ENCODE measurements at places on chromosomes 2 and 18.

- DNase-seq: no peak
Measured at GRCh38 chr2:197803033-197803444, 1.4 kb upstream of the PLCL1 start.

- no peak for DNase-seq
Measured at GRCh38 chr2:26462511-26463243, 15.2 kb downstream of the OTOF start.

DNA sequence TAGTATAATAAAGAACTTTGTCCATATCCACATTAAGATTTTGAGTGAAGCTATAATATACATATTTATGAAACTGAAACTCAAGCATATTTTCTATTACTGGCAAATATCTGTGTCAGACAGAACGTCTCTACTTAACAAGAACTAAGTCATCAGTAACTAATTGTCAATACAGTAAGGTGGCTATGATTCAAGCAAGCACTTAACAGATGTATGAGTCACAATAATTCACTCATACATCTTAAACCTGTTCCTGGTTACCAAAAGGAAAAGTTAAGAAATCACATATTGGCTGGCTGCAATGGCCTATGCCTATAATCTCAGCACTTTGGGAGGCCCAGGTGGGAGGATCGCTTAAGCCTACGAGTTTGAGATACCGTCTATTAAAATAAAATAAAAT lies 96.0 kb downstream of the SOS1 start:
- no peak for DNase-seq

DNA sequence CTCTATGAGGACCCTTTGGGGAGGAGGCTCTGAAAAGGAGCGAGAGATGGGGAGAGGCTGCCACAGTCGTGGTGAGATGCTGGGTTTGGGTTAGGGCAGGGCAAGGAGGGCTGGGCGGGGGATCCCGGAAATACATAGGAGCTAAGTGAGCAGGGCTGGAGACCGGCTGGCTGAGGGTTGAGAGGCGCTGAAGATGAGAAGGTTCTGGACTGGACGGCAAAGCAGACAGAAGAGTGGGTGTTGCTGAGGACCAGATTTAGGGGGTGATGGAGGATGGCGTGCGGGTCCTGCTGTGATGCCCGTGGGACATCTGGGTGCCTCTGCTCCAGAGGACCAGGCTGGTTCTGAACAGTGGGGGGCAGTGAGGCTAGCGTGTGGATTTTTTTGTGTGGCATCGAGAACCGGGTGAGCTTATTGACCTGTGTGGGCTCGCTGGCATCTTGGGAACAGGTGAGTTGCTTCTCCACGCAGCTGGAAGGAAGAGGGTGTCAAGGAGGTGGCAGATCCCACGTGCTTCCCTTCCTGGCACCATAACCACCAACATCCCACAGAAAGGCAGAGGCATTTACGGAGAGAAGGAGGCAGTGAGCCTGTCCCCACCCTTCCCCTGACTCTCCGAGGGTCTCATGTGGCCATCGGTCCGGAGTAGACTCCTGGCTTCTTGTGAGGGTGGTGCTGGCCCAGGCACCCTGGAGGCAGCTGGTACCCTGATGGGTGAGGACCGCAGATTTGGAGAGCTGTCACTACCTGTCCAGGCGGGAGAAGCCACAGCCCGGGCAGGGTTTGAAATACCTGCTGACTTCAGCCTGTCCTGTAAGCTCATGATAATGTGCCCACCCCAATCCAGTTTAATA lies 70.3 kb downstream of the ASB1 start:
- DNase-seq: no peak

DNA sequence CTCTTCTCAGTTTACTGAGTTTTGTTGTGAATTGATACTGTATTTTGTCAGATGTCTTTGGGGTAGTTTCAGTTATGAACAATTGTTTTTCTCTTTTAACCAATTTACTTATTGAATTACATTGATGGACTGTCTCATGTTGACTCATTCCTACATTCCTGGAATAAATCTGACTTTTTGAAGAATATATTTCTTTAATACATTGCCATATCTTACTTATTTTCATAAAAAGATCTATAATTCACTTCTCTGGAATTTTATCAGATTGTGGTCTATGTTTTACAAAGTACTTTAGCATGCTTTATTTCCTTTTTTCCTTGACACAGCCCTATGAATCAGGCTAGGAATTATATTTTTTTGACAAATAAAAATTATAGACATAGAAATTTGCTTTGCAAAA lies 268.3 kb downstream of the PLCL1 start:
- no peak for DNase-seq

DNA sequence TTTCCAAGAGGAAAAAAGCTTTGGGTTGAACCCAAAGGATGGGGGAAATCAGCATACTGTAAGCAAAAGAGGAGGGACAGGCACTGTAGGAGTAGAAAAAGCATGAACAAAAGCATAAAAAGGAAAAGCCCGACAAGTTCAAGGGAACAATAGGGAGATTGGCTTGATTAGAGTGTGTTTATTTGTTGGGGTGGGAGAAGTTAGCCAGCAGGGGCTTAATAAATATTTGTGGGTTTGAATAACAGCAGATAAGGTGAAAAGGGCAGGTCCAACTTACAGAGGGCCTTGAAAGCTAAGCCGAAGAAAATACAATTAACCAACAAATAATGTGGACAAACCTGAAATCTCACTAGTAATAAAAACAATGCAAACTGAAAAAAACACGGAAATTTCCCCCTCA lies 126.7 kb downstream of the THADA start:
- no peak for DNase-seq

DNA sequence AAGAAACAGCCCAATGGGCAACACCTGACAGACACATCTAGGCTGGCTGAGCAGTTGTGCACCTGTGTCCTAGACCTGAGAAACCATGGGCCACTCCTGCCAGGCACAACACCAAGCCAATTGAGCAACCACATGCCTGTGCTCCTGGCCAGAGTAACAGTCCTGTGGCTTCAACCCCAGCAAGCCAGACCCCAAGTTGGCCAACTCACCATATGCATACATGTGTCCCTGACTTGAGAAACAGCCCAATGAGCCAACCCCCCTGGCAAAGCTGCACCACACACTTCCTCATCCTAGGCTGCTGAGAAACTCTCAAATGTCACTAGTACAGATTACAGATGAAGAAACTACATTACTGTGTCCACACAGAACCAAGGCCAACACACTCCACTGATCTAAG lies 36.6 kb downstream of the USP34 start:
- DNase-seq: no peak

DNA sequence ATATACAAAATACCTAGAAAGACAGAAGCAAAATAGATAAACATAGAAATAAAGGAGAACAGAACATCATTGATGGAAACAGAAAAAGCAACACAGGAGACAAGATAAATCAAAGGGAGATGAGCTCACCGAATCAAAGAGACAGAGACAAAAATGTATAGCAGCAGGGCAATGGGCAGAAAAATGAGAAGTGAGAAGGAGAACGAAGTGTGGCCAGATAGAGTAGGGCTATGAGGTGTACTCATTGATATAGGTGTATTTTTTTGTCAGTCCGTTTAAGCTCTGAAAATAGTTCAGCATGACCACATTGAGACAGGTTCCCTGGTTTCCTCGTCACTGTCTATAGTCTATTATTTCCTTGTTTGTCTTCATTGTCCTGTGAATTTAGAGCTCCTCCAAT lies 55.1 kb downstream of the SP100 start:
- DNase-seq: no peak

GRCh38 chr2:182826064-182826463 lies 40.4 kb downstream of the FRZB start:
- DNase-seq: no peak

DNA sequence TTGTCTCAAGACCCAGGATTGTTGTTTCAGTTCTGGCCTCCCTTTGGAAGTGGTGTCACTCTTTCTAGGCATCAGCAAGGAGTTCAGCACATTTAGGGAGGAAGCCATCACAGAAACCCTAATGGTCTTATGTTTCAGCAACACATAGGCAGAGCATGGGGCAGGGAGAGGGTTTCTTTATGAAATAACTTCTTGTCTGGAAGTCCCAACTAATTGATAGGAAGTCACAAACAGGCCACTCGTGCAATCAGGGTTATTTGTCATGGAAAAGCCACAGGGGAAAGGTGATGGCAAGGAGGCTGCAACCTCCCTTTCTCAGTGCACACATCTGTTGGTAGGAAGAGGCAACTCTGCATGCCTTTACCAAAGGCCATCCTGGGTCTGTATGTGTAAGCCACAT lies 103.0 kb downstream of the BCL11A start:
- no peak for DNase-seq

DNA sequence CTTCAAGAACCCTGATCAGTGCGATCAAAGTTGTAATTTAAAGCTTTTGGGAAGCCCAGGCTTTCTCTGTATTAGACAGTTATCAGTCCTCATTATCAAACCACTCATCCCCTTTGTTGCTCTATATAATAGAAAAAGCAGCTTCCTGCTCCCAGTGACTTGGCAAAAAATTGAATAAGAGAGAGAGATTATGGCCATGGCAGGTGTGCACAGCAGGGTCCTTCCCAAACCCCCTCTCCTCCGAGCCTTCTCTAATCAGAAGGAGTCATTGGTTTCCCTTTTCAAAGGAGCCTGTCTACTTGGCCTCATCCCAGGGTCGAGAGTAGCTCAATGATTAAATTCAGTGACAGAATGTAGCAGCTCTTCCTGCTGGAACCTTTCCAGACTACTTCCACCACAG lies 81.5 kb downstream of the SEMA4F start:
- DNase-seq: no peak

DNA sequence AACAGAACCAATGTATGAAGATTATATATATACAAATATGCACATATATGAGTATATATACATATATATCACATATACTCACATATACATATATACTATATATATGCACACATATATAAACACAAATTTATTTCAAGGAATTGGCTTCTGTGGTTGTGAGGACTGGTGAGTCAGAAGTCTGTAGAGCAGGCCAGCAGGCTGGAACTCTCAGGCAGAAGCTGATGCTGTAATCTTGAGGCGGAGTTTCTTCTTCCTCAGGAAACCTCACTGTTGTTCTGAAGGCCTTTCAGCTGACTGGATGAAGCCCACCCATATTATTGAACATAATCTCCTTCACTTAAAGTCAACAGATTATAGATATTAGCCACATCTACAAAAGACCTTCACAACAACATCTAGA lies 143.9 kb upstream of the CREB1 start:
- DNase-seq: no peak

DNA sequence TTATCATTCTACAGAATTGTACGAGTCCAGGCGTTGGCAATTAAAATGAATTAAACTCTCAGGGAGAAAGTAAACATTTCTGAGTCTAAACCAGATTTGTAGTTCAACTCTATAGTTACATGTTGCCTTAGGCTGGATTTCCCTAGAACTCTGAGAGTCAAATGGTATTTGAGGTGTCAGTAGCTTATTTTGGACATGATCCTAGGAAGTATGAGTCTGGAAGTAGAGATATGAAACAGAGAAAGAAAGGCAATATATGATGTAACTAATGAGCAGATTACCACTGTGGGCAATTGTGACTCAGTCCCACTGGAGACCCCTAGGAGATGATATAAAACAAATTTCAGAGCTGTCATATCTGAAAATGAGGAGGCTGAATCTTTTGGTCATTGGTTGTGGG lies 199.1 kb upstream of the UBE2E3 start:
- DNase-seq: no peak

- no peak for DNase-seq
Measured at GRCh38 chr2:86048888-86049287, 56.8 kb downstream of the POLR1A start.

DNA sequence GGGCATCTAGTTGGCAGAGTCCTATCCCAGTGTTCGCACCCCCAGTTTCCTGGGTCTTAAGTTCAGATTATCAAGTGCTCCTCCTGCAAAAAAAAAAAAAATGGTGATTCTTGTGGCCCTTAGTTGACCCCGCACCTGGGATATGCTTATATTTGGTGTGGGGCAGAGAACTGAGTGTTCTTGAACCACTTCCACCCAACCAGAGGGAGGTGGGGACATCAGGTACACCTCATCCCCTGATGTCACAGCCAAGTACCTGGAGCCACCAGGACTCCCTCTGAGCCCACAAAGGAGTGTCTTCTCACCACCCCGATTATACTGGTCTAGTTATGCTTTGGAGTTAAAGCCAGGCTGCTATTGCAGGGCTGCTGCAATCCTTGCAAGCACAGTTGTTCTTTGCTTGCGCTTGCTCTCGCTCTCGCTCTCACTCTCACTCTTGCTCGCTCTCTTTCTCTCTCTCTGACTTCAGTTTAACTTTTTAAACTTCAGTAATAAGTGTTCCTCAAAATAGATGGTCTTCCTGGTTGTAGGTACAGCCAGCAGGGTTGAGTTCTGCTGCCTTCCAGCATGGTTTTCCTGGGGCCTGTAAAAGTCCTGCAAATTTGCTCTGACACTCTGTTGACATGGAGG lies 265.7 kb downstream of the NEDD4L start:
- no peak for DNase-seq

GRCh38 chr2:144671695-144672455 lies 152.0 kb upstream of the ZEB2 start:
- no peak for DNase-seq

DNA sequence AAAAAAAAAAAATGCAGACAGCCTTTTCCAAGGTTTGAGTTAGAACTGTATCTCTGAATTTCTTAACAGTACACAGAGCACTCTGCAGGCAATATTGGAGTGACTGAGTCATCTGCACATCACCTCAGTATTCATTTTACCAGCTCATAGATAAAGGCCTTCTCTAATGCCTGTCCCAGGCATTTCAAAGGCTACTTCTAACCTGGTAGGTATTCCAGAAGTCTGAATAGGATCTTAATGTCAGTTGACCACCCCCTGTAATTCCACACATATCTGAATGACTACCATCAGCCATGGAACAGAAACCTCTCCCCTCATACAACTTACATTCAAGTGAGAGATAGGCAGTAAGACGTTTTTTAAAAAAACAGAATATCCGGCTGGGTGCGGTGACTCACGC lies 9.0 kb downstream of the METTL21A start:
- DNase-seq: no peak

- no peak for DNase-seq
Measured at GRCh38 chr2:160379399-160379798, 114.2 kb downstream of the RBMS1 start.

DNA sequence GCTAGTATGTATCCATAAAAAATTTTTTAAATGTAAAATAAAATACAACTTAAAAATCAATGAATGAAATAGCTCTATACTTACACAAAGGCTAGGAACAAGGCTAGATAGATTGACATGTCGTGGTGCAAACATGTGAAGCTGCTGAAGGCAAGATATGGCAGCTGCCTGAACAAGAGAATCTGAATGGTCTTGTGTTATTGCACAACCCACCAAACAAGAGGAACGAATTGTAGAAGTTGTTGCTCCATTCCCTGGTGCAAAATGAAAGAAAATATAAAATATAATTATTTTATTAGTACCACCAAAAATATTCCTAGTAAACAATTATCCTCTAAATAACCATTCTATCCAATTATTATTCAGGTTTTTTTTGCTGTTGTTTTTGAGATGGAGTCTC lies 46.4 kb downstream of the HEATR5B start:
- no peak for DNase-seq

DNA sequence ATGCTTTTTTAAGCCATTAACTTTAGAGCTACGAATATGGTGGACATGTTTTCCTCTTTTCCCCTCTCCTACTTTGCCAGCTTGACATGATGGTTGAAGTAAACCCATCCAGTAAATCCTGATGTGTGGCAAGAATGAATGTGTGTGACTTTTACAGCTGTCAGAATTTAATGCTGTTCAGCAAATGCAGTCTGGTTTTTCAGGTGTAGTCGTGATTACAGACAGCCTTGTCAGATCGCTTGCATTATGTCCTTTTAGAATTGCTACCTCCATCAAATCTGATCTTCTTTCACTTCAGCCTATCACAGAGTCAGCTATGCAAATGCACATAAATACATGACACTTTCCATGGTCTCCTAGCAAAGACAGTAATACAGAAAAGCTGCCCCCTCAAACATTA lies 278.5 kb downstream of the FBXO15 start:
- DNase-seq: no peak

Measured in stimulated activated CD8-positive, alpha-beta memory T cell treated with anti-CD3 and anti-CD28 coated beads, Interleukin-7, amount 100 ng/mL, for 48 hours (primary cell).